AG09319 (cell line): ENCODE measurements at places on chromosomes 1 and 21.

DNA sequence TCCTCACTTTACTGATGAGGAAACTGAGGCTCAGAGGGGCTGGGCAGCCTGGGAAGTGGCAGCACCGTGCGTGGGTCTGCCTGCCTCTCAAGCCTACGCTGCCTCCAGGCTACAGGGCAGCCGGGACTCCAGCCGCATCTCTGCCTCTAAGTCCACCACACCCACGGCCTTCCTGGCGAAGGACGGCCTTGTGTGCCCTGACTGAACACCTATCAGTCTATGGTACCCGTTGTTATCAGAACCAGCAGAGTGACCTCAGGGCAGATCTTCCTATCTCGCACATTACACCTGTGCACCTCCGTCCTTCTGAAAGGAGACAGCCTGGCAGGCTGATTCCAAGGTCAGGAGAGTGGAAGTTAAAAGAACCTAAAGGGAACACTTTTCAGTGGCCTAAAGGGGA lies 35.7 kb upstream of the SLC30A1 start:
- DNase-seq: no peak

GRCh38 chr1:4654764-4655673 lies 610 bp downstream of the AJAP1 start:
- no peak for DNase-seq

- no peak for DNase-seq
Observed at GRCh38 chr1:26285366-26286063, 5.6 kb downstream of the SH3BGRL3 start.

GRCh38 chr1:200351425-200351824 lies 58.4 kb downstream of the ZNF281 start:
- no peak for DNase-seq

DNA sequence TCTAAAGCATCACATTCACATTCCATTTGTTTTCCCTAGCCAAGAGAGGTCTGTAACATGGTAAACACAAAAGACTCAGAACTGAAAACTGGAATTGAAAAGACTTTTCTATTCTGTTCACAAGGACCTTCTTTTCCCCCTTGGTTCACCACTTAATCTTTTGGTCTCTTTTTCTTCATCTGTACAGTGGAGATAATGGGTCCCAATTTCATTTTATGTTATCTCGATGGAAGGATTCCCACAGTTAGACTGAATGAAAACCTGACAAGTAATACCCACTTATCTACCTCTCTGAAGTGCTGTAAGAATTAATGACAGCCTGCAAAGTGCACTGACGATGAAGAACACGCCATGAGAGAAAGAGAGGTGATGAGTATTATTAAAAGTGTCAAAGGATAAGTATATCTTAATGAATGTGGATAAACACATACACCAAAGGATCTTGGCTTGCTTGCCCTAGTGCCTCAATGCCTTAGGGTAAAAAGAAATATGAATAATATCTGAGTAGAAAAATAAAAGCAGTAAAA lies 71.5 kb downstream of the CYYR1 start:
- no peak for DNase-seq

DNA sequence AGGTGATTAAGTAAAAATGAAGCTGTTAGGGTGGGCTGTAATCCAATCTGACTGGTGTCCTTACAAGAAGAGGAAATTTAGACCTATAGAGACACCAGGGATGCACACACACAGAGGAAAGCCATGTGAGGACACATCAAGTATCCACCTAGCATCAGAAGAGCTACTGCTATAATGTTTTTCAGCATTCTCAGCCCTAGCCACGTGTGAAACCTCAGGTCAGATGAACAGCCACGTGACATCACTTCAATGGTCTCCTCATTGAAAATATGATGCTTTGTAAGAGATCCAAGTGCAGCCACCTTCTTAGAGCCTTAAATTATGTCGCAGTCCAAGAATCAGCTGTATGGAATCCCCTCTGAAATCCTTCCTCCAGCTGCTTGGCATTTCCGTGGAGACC lies 65.1 kb downstream of the C1orf87 start:
- no peak for DNase-seq

DNA sequence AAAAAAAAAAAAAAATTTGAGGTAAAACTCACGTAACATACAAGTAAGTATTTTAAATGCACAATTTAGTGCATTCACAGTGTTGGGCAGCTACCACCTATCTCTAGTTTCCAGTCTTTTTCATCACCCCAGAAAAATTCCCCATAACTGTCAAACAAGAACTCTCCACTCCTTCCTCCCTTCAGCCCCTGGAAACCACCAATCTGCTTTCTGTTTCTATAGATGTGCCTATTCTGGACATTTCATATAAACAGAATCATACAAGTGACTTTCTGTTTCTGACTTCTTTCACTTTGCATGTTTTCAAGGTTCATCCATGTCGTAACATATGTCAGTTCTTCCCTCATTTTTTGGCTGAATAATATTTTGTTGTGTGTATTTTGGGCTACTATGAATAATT lies 24.9 kb upstream of the ETS2 start:
- DNase-seq: no peak

DNA sequence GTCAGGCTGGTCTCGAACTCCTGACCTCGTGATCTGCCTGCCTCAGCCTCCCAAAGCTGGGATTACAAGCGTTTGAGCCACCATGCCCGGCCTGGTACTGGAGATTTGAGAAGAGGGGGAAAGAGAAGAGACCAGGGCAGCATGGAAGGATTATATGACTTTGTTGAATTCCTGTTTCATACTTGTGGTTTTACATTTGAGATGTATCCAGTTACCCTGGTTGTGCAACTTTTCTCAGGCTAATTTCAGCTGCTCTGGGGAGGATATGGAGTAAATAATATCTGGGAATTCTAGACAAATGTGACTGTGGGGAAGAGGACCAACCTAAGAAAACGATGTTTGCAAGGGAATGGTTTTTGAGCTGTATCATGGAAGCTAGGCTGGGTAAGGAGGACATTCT lies 89.5 kb upstream of the GREM2 start:
- peak; percentile 81 for DNase-seq

GRCh38 chr21:27725916-27726315 lies 759.0 kb upstream of the ADAMTS5 start:
- DNase-seq: no peak

DNA sequence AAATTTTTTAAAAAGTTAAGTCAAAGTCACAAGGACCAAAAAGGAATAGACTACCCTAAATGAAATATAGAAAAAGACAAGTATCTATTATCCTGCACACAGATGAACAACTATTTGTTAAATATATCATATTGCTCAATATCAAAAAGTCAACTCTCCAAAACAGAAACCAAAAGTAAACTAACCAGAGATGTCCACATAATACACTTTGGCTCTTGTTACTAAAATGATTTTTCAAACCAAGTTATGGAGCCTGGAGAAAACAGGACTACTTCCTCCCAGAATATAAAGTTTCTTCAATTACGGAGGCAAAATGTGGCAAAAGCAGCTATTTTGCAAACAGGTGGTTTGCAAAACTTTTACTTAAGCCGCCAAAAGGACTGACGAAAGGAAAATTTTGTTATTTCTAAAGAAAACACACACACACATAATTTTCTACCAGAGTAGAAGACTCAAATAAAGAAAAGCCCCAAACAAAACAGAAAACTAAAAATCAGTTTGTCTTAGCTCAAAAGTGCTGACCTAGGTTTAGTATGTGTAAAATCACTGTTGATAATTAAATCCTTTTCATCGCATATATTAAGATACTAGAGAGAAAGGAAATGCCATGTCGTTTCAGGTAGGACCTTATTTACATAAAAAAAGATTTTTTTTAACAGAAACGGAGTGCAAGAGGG lies 1.1 kb downstream of the DPYD start:
- DNase-seq: no peak

DNA sequence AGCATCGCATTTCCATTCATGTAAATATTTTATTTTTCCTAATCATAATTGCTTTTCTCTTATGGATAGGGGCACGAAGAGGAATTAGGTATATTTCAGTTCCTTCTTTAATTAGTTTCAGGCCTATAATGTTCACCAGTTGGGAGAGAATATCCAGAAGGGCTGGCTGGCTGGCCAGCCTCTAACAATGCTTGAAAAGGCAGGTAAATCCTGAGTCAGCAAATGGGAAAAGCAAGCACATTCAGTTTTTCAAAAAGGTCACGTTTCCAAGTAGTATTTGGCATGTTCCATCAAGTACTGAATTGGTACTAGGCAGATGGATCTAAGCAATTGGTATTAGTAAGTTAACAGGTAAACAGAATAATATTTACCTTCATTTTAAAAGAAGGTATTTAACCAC lies 8.0 kb downstream of the RAB29 start:
- DNase-seq: no peak

DNA sequence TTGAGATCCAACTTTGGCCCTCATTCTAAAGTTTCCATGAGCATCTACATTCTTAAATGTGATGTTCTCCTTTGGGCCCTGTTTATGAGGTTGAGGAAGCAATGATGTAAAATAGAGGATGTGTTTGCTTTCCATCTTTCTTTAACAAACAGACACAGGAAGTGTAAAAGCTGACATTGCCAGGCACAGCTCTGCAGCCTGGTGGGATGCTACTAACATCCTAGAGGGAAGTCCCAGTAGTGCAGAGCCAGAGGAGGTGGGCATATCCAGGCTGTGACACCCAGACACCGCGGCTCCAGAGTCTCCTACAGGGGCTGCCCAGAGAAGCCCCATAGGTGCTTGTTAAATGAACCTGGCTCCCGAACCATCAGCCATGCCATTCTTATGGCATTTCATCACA lies 16.2 kb downstream of the OLFML2B start:
- no peak for DNase-seq

GRCh38 chr1:233114159-233114558 lies 163.7 kb downstream of the NTPCR start:
- DNase-seq: no peak

- DNase-seq: peak; percentile 50
Observed at GRCh38 chr1:26705788-26706311, 10.0 kb downstream of the ARID1A start.

- DNase-seq: no peak
Observed at GRCh38 chr1:229247871-229248270, 23.0 kb upstream of the RAB4A start.

GRCh38 chr1:111139324-111139955 lies 453 bp downstream of the DRAM2 start:
- DNase-seq: no peak

DNA sequence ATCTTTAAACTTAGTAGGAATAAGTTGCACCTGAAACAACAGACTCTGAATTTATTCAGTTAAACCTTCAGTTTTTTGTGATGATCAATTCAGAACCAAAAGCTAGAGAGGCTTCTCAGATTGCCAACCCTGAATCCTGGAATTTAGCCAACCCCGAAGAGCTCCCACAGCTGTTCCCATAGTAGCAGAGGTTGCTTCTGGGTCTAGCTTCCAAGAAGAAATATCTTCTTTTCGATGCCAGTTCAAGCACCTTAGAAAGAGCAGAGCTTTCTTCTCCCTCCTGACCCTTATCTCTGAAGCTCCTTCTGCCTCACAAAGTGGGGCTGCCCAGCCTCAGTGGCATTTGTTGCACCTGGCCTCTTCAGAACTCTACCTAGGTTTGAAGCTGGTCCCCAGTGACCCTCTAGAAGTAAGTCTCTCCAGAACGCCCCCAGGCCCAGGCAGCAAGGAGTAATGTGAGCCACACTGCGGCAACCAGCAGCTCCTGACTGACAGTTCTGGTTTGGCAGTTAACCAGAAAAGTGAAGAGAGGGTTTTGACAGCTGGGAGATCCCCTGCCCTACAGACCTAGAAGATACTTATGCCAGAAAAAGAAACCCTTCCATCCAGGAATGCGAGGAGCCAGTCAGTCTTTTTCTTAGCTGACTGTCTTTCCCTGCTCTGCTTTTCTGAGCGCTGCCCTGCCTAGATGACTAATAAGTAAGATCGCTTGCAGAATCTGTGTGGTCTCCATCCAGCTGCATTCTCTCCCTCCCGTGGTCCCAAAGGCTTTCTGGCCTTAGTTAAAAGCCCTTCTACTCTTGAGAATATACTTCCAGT lies 165.9 kb downstream of the ADGRL4 start:
- no peak for DNase-seq
